ENCODE measurements at places on chromosomes 5 and 9.

DNA sequence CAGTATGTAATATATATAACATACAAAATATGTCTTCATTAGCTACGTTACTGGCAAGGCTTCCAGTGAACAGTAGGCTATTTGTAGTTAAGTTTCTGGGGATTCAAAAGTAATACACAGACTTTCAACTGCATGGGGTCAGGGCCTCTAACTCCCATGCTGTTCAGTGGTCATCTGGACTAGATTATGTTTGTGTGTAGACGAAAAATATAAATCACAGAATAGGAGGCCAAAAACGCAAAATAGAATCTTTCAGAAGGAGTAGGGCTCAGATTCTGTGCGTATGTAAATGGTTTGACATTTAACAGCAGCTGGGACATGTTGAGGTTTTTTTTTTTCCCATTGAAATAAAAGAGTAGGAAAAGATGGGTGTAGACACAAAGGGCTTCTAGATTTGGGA is 1048.7 kb upstream of the WWC1 start:
- DNase-seq, result no peak

GRCh38 chr9:105191508-105192121 is 52.8 kb upstream of the SLC44A1 start:
- DNase-seq, result no peak

DNA sequence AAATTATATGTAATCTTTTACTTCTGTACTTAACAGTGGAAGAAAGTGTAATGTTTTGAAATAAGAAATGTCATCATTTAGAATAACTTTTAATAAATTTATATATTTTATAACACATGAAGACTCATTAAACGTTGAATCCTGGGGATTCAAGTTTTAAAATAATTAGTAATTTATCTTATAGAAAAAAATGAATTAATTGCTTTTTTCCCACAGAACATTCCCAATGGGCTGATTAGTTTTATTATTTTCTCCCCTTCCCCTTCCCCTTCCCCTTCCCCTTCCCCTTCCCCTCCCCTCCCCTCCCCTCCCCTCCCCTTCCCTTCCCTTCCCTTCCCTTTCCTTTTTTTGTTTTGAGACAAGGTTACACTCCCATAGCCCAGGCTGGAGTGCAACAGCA is 79.7 kb downstream of the MRPS30 start:
- DNase-seq, result no peak

DNA sequence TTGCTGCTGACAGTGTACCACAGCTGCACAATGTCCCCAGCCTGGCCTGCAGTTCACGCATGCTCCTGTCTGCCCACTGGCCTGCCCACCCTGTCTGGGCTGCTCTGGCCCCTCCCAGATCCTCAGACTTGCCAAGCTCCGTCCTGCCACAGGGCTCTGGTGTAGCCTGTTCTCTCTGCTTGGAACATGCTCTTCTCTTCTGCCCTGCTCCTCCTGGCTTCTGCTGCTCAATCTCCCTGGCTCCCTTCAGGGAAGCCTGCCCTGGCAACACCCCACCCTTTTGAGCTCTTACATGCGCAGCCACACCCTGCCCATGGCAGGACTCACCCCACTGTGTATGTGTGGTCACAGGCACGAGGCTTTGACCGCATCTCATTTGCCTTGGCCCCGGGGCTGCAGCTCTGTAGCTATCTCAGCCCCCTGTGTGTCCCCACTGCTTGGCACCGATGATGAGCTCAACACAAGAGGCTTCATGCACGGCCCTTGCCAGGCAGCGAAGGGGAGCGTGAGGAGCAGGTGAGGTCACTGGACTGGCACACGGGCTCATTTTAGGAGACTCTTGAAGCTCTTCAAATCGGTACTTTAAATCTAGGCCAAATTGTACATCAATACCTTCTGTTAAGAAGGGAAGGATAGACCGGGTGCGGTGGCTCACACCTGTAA is 20.4 kb upstream of the BRD3 start:
- no peak for DNase-seq

- peak; percentile 23 for DNase-seq
Measured at GRCh38 chr9:96232539-96233241, 69.3 kb downstream of the HSD17B3 start.

DNA sequence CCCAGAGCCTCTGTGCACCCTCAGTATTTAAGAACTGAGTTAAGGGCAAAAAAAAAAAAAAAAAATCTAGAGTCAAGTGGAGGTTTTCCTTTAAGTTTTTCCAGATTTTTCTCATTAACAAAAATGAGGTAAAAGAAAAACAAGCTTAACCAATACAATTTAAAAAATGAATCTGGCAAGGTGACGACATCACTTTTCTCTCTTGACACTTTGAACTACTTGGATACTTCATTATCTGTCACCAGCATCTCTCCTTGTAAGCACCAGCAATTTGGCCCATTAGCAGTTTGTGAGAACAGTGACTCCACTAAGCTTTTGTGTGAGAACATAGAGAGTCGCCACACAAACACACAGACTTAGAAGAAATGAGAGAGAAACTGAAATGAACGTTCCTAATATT is 345.7 kb upstream of the SLC30A5 start:
- DNase-seq, result no peak

Data from stimulated activated CD4-positive, alpha-beta T cell treated with anti-CD3 and anti-CD28 coated beads, Interleukin-4, amount 100 ng/mL, for 1 hour (primary cell).